GM03348 (cell line): ENCODE measurements at places on chromosomes 3 and 15.

DNA sequence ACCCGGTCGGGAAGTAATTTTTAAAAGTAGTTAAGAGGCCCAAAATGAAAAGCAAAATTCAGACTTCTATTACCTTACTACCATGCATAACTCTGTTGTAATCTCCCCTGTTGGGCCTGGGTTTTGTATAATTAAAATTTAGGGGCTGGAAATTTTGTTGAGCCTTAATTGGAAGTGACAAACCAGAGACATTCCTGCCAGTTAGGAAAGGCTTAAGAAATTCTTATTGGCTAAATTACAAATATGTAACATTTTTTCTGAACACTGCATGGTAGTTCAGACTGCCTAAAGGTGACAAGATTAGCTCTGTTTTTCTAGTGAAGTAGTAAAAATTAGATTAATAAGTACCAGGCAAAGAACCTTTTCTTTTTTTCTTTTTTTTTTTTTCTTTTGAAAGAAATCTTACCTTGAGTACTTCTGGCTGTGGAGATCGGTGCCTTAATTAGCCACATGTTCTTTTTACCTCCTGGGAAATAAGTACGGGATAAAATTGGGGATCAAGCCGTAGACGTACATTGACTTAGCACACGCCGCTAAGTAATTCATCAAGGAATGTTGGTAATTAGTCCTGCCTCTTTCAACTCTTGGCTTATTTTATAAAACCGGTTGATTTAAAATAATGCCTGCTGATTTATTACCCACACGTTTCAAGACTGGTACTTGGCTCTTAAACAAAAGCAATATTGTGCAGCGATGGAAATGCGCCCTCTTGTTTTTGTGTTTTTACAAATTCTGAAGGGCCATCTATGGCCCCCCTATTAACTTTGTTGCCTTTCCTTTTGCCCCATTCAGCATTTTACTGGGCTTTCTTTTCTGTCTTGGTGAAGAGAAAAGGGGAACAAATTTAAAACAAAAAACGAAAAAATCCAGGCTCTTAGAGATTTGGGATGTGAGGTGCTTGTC, 111.2 kb upstream of the SAMMSON start:
- no peak for DNase-seq

GRCh38 chr3:52347716-52348635, 31.9 kb downstream of the DNAH1 start:
- DNase-seq: no peak

DNA sequence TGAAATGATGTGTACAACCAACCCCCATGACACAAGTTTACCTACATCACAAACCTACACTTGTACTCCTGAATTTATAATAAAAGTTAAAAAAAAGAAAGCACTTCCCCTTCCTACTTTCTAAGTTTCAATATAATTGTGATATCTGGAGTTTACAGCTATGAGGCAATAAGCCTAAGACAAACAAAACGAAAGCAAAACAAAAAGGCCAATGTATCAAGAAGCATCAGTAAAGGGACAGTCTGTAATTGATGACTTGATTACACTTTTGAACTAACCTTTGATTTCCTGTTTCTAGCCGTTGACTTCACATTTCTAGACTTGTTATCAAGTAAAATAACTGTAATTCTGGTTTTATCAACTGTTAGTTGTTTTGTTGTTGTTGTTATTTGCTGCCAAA, 187.5 kb upstream of the CNTN3 start:
- no peak for DNase-seq

DNA sequence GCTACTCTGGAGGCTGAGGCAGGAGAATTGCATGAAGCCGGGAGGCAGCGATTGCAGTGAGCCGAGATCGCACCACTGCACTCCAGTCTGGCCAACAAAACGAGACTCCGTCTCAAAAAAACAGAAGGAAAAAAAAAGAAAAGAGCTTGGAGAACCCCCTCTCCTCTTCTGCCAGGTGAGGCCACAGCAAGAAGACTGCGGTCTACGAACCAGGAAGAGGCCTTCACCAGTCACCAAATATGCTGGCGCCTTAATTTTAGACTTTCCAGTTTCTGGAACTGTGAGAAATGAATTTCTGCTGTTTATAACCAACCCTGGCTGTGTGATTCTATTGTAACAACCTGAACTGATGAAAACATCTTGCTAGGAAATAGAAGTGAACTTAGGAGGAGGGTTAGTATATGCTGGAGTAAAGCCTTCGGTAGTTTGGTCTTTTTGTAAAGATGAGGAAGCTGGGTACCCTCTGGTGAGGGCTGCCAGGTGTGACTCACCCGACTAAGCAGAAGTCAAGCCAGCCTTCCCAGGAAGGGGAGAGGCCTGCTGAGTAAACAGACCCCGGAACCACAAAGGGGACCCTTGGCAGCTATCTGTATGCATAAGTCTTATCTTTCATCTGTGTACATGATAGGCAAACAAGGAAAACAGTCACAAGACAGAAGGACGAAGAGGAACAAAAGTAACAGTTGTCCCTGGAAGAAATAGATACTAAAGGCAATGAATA, 78.7 kb downstream of the KLF13 start:
- no peak for DNase-seq

DNA sequence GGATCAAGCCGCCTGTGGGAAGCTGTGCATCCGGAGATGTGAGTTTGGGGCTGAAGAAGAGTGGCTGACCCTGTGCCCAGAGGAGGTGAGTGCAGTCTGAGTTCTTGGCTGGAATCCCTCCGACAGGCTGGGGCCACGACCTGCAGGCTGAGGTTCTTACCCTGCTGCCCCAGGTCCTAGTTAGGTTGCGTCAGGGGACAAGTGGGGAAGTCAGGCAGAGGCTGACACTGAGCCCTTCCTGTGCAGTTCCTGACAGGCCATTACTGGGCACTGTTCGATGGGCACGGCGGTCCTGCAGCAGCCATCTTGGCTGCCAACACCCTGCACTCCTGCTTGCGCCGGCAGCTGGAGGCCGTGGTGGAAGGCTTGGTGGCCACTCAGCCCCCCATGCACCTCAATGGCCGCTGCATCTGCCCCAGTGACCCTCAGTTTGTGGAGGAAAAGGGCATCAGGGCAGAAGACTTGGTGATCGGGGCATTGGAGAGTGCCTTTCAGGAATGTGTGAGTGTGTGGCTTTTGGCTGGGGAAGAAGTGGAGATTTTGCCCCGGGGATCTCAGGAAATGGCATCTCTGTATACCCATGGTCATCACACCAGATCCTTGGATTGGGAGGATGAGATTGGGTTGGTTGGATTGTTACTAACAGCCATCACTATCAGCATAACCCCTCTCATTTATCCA, 1.3 kb downstream of the PPM1M start:
- no peak for DNase-seq

DNA sequence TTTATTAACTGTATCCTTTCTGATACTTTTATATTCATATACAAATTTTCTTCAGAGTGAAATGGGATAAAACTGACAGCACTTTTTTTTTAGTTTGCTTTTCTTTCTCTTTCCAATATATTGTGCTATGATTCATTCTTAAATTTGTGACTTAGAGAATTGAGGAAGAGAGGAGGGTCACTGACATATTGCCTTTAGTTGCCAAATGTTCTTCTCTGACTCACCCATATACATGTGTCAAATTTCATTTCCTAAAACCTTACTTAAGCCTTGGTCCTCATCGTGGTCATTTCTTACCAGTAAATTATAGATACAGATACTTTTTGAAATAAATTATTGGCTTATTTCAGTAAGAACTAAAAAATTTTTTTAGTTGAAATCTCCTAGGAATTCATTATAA, 53.9 kb downstream of the CLASP2 start:
- DNase-seq: peak; percentile 75

- DNase-seq: no peak
These were observed 1150.6 kb downstream of the TBL1XR1 start for GRCh38 chr3:176046703-176047102.

GRCh38 chr3:33250712-33251111, 26.5 kb upstream of the FBXL2 start:
- DNase-seq: no peak
